ENCODE measurements at places on chromosomes 6 and 20.

GRCh38 chr6:77650098-77650663 lies 2.7 kb upstream of the MEI4 start:
- peak; percentile 25 for DNase-seq

GRCh38 chr20:62830251-62830650 lies 13.4 kb downstream of the COL9A3 start:
- DNase-seq = no peak

GRCh38 chr6:41122373-41122772 lies 31.8 kb downstream of the TREML1 start:
- DNase-seq = no peak

DNA sequence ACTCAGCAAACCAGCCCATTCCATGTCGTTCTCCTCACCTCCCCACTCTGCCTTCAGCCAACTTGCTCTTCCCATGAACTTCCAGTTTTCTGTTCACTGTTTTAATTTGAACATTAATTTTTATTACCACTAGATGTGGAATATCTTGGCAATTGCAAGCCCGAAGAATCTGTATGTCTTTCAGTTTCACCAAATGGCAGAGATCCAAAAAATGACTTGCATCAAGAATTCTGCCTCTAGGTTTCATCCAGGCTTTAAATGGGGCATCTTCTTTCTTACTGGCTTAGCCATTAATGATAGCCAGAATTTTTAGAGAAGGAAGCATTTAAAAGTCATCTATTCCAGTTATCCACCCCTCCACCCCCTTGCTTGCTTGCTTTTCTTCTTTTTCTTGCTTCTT lies 39.0 kb downstream of the CAP2 start:
- no peak for DNase-seq

GRCh38 chr20:32611286-32611685 lies 26.2 kb upstream of the NOL4L start:
- no peak for DNase-seq

DNA sequence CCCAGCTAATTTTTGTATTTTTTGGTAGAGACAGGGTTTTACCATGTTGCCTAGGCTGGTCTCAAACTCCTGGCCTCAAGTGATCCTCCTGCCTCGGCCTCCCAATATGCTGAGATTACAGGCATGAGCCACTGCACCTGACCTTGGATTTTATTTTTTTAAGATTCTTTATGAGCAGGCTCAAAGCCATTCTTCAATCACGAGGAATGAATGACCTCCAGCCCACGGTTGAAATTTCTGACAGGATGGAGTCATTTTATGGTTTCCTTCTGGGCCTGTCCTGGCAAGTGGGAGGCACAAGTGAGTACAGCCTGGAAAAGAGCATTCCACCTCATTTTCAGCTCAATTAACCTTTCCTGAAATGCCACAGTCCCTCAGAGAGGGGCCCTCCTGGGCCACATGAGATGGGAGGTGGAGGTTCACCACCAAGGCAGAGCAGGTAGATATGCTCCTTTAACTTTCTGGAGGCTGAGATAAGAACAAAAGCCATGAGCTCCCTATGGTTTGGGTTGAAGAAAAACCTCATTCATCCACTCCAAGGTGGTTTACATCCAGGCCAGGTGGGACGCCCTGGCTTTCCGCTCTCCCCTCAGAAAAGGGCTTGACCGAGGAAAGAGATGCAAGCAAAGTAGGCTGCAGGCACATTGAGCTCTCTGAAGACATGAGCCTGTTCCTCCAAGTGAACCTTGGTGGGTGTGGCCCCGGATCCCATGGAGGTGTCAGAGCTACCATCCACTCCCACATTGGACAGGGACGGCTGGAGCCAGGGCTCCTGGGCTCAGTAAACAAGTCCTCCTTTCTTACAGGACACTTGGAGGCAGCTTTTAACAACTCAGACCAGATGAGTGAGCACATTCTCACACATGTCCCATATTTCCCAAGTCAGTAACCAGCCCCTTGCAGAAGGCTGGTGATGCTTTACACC lies 208.5 kb upstream of the SSTR4 start:
- no peak for DNase-seq

DNA sequence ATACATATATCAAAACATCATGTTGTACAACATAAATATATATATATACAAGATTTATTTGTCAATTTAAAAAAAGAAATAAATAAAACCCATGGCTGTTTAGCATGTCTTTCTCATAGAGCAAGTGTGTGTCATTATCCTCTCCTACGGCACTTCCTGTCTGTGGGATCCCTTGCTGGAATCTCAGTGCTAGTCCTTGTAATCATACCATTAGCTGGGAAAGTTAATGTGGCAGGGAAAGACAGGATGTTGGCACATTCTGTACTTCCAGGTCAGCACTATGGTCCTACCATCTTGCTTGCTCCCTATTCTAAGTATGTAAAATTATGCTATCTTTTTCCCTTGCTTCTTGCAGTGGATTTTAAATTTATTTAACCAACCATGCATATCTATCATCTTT lies 9.5 kb upstream of the SLC17A3 start:
- DNase-seq = no peak

DNA sequence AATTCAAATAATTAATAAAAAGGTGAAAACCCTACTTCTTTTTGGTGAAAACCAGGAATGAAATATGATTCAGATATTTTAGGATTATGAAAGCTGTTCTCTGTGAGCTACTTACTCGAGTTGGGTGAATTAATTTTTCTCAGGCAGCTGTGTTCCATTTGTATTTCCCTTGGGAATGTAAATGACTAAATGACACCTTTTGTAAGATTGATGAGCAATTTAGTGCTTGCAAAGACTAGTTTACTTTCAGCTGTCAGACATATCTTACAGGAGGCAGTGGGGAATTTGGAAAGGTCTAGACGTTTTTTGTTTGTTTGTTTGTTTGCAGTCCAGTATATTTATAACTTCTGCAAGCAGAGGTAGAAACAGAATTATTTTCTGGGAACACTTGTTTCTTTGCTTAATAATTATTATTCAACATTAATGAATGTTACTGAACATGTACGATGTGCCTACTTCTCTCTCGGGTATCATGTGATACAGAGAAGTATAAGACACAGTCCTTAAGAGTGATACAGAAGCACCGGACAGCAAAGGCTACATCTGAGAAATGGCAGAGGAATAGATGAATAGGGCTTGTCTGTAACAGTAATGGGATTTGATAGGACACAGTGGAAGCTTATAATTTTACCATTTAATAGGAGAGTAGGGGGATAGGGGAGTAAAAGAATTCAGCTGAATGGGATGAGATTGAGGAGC lies 91.3 kb downstream of the AKAP7 start:
- no peak for DNase-seq

GRCh38 chr6:87655824-87656223 lies 46.2 kb downstream of the AKIRIN2 start:
- no peak for DNase-seq

GRCh38 chr6:52598123-52598823 lies 21.4 kb upstream of the TRAM2 start:
- DNase-seq = peak; percentile 92

DNA sequence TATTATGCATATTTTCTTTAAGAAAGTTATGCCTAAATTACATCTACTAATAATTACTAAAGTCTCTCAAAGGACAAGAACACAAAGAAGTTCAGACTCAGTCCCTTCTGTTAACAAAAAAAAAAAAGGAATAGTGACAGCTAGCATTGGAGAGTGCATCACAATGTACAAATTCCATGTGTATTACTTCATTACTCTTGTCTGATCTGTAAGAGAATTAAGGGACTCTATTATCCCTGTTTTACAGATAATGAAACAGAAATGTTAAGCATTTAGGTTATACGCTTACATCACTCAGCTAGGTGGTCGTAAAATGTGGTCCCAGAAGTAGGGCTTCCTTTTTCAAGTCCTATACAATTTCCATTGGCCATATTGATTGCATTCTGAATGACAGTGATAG lies 17.2 kb upstream of the VNN1 start:
- DNase-seq = no peak

DNA sequence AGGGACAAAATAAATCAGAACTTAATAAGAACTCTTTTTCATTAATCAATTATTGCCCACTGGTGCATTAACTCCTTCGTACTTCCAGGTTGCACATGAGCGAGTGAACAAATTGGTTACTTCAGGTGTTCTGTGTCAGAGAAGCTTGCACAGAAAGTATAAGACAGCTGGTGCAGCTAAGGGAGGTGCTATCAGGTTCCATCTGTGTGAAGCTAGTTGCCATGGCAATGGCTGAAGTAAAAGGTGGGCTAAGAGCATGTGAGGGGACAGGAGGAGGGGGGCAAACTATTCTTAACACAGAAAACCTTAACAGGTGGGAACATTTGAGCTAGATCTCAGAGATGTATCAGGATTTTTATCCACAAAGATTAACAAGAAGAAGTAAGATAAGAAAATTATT lies 81.6 kb downstream of the MANEA start:
- no peak for DNase-seq

DNA sequence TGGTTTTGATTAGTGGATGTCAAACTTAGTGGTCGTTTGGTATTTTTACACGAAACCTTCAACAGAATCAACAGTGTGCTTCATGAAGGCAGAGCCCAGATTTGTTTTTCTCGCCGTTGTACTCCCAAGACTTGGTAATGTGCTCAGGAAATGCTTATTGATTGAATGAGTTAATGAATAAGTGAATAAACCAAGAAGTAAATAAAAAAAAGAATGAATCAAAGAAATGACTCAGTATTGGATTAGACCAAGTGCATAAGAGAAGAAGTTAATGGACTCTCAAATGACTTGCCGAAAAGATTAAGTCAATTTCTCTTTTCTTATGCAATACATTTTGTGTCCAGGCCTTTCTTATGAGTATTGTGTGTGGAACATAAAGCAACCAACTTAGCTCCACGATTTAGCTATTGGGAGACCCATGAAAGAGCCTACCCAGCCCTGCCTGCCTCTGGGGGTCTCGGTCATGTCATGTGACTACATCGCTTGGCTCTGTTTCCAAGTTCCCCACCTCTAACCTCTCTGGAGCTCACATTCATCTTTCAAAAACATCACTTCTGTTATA lies 10.6 kb upstream of the FUCA2 start:
- no peak for DNase-seq

- DNase-seq = no peak
These were observed 48.5 kb upstream of the PDYN start for GRCh38 chr20:2042400-2042799.

- no peak for DNase-seq
These were observed 15.1 kb downstream of the VSTM2L start for GRCh38 chr20:37918035-37918434.

GRCh38 chr6:102309700-102310099 lies 916.2 kb downstream of the GRIK2 start:
- DNase-seq = no peak

DNA sequence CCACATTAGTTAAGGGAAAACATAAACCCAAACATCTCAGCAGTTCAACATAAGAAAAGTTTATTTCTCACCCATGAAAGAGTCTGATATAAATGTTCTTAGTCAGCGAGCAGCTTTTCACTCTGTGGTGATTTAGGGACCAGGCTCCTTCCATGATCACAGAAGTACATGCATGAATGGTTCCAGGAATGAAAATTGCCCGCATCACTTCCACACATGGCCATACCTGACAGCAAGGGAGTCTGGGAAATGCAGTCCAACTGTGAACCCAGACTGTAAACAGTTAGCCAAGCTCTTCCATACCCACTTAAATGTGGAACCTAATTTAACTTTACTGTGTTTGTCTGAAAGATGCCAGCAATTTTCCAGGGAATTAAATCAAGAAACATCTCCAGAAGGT lies 353.9 kb downstream of the HACE1 start:
- peak; percentile 43 for DNase-seq

GRCh38 chr6:33658982-33659689 lies 38.0 kb downstream of the ITPR3 start:
- DNase-seq = no peak

GRCh38 chr6:157757430-157758403 lies 65.3 kb upstream of the SNX9 start:
- DNase-seq = no peak

DNA sequence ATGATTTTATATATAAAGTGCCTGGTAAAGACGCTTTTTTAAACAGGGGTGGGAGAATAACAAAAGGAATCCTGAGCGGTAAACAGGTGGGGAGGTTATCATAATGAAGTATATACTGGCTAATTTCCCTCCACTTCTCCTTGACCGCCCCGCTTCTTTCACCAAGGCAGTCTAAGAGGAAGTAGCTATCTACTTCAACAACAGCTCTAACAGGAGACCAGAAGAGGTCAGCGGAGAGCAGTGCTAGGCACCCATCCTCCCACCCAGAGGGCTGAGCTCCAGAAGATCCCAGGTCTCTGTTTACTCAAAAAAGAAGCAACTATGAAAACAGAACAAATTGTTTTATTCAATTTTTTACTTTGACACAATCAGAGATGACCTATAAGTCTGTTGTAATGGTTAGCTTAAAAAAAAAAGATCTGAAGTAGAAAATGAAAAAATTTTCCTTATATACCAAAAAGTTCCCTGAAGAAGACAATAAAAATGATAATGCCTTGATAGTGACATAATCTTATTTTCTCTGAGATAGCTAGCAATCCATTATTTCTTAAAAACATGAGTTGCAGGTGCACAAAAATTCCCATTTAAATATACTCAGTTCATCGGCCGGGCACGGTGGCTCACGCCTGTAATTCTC lies 141.1 kb downstream of the PDSS2 start:
- peak; percentile 73 for DNase-seq

GRCh38 chr6:14983599-14984518 lies 262.0 kb upstream of the JARID2 start:
- DNase-seq = no peak

DNA sequence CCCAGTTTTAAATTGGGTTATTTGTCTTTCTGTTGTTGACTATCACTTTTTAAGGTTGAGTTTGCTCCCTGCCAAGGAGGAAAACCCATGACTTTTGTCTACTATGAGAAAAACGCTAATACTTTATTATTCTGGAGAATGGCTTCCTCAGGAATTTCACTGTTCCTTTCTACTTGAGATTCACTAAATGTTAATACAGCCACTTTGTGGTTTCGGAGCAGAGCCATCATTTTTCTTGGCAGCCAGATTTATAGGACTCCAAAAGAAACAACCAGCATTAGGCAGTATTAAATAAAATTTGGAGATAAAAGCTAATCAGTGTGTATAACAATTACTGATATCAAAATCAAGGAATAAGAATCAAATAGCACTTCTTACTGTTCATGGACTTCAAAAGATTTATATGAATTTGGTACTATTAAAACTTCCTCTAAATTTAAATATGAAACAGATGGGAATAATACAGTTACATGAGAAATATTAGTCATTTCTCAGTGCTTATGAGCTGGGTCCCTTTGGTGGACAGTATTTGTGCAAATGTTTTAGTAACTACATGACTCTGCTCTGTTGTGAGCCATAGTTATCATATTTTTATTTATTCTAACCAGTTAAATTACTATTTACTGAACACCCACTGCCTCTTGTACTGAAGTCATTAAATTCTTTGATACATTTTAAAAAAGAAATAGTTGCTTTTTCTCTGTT lies 64.1 kb upstream of the FBXO30 start:
- DNase-seq = no peak

GRCh38 chr6:153484056-153484455 lies 353.0 kb upstream of the RGS17 start:
- no peak for DNase-seq
